Effector memory CD8-positive, alpha-beta T cell (primary cell): ENCODE measurements at places on chromosomes 13 and 19.

DNA sequence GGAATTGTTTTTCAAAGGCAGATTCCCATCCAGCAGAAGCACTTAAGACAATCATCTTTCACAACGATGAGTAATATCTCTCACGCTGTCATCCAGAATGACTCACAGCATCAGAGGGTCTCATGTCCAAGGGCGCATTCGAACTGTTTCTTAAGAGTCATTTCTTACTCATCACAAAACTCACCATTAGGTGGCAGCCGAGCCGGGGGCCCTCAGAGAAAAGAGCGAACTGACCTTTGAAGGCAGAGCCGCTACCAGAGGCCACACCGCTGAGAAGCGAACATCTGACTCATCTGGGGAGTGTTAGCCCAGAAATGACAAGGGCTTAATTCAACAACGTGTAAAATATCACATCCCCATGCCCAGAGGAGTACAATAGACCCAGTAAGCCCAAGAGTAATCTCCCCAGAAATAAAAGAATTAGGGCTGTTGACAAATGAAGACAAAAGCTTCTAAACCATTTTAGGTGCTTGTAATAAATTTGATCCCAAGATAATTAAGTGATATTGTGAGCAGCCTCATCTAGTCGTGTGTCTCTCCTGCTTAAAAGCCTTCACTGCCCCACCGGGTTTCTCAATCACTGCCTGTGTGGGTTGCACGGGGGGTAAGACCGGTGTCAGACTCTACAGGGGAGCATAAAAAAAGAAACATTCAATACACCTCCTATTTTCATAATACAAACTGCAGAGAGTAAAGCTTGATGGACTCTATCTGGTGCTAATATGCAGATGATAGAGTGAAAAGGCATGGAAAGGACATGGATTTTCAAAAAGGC, 96.2 kb downstream of the CYSLTR2 start:
- DNase-seq, result peak; percentile 35

DNA sequence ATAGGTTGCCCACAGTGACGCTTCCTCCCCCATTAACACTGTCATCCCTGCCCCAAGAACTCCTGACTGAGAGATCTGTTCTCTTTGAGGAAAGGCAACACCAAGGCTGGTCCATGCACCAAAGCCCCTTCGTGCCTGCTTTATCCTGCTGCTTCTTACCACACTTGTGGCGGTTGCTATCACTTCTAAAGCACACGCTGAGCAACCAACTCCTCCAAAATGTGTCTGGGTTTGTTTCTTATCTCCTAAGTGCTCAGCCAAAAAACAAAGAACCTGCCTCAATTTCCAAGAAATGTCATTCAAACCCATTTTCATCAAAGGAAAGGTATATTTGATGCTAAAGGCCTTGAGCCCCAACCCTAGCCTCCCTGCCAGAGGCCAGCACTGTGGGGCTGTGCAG, 14.6 kb downstream of the ATP7B start:
- DNase-seq, result no peak

DNA sequence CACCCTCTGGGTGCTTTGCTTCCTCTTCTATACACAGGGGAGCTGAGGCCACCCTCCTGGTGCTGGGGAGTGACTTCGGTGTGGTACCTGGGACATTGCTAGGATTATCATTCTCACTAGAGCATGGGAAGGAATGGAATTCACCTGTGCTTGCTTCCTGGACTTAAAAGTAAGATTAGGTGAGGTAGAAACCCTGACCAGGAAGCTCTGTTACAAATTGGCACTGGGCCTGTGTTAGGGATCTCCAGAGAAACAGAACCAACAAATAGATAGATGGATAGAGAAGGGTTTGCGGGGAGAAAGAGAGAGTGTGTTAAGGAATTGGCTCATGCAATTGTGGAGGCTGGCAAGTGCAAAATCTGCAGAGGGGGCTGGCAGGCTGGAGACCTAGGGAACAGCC, 13.9 kb upstream of the SIAH3 start:
- no peak for DNase-seq

DNA sequence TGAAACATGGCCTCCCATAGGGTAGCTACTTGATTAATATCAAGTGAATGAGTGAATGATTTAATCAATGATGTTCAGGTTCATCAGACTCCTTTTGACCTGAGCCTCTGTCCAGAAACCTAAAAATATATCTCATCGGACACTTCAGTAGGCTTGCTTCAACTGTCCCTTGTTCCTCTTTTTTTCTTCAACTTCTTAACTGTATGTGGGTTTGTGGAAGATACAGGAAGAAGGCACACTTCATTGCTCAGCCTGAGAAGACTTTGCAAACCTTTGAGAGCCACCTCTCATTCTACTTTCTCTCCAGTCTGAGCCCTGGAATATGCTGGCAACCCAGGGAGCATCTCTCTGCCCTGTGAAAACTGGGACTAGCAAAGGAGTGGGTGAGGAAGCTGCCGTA, 557.0 kb downstream of the FGF9 start:
- no peak for DNase-seq

GRCh38 chr13:25249001-25249543, 38.2 kb downstream of the MTMR6 start:
- no peak for DNase-seq

GRCh38 chr19:5547881-5548280, 19.9 kb downstream of the TINCR start:
- DNase-seq, result no peak

DNA sequence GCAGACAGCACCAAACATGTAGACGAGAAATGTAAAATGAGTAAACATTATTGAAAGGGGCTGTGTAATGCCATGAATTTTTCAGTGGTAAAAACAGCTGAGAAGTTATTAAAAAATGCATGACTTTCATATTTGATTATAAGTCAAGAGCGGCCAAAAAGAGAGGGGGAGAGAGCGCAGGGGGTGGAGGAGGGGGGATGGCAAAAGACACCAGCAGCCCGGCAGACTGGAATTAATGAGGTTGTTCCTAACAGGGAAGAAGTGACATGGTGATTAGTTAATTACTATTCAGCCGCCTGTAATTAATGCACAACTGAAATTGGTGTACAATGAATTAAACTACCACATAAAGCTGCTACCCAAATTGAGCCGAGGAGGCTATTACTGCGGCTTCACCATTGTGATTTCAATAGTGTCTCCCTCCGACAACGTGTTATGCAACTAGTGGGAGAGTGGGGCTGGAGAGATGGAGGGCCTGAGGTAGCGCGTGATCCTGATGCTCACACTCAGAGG, 89.1 kb upstream of the VSTM2B start:
- no peak for DNase-seq

DNA sequence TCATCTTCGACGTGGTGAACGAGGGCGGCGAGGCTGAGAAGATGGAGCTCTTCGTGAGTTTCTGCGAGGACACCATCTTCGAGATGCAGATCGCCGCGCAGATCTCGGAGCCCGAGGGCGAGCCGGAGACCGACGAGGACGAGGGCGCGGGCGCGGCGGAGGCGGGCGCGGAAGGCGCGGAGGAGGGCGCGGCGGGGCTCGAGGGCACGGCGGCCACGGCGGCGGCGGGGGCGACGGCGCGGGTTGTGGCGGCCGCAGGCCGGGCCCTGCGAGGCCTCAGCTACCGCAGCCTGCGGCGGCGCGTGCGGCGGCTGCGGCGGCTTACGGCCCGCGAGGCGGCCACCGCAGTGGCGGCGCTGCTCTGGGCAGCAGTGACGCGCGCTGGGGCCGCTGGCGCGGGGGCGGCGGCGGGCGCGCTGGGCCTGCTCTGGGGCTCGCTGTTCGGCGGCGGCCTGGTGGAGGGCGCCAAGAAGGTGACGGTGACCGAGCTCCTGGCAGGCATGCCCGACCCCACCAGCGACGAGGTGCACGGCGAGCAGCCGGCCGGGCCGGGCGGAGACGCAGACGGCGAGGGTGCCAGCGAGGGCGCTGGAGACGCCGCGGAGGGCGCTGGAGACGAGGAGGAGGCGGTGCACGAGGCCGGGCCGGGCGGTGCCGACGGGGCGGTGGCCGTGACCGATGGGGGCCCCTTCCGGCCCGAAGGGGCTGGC, 52.6 kb downstream of the MAP4K1 start:
- peak; percentile 26 for DNase-seq

GRCh38 chr19:10872546-10873107, 1.3 kb downstream of the CARM1 start:
- DNase-seq, result no peak
